Type B pancreatic cell (in vitro differentiated cells): ENCODE measurements at places on chromosomes 6 and 20. TPM values are rescaled to one million over a fixed set of nuclear protein-coding genes. Genes with fewer than 3 reads are reported as not detected.

- no peak for DNase-seq
These were observed 24.8 kb upstream of the FOXQ1 start for GRCh38 chr6:1287103-1287591.

The TCP11 gene
- total RNA-seq, result not detected in 2 replicates

- no peak for DNase-seq
These were observed 10.9 kb upstream of the SLC22A3 start for GRCh38 chr6:160337301-160337700.

The MROH8 gene
- 2.5 and 4.8 TPM in 2 replicates for total RNA-seq

The KIAA1755 gene
- total RNA-seq, result 4.7 TPM in 1 of 2 replicates, not detected in the other

- DNase-seq, result no peak
These were observed 13.0 kb downstream of the PIM1 start for GRCh38 chr6:37182736-37183590.
